Mesothelial cell of epicardium (in vitro differentiated cells): ENCODE measurements at places on chromosomes 7 and 10. TPM values are rescaled to one million over a fixed set of nuclear protein-coding genes. Genes with fewer than 3 reads are reported as not detected.

DNA sequence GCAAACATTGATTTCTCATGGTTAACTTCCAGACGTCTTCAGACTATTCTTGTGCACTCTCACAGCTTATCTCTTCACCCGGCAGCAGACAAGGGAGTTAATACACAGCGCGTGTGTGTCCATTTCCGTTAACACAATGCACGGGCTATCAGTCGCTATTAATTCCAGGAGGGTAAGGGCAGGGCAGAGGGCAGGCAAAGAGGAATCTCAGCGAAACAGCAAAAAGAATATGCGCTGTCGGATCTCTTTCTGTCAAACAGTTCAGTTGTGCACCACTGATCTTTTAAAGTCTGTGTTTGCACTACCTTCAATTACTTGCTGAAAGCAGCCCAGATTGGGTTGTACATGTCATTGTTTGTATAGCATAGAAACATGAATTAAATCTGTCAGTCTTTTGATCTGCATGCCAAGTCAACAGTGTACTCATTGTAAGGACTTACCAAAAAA lies 41.1 kb upstream of the CABCOCO1 start:
- DNase-seq: no peak

DNA sequence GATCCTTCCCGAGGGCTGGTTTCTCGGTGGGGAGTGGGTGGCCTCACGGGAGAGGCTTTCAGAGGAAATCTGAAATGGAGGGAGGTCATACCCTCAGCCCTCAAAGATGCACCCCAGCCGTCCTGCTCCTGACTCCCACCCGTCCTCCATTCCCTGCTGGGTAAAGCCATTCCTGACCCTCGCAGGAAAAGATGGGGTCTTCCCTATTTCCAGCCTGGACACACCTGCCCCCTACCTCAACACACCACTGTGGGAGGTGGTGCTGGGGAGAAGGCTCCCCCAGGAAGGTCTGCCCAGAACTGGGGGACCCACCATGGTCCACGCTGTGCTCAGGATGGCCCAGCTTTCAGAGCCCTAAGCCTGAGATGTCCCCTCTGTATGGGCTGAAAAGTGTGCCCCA lies 86.9 kb downstream of the CHST15 start:
- no peak for DNase-seq

- no peak for DNase-seq
Observed at GRCh38 chr10:49598986-49599385, 11.1 kb upstream of the SLC18A3 start.

- no peak for DNase-seq
Observed at GRCh38 chr7:32191305-32191704, 121.1 kb upstream of the PDE1C start.

DNA sequence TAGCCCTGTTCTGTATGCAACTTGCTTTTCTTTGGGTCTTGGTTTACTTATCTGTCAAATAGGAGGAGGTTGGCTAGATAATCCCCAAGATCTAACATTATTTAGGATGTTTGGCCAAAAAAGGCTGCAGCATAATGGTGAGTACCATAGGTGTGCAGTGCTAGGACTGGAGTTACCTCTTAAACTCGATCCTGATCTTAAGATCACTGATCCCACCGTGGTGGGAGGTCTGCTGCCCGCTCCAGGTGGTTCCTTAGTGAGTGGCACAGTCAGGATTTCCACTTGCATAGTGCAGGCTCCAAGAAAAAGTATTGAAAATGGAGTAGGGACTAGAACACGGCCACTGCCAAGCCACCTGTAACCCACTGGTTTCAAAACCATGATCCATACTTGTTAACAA lies 66.9 kb downstream of the KLHDC10 start:
- DNase-seq: no peak

- DNase-seq: no peak
Observed at GRCh38 chr10:12050528-12050927, 7.9 kb upstream of the UPF2 start.

DNA sequence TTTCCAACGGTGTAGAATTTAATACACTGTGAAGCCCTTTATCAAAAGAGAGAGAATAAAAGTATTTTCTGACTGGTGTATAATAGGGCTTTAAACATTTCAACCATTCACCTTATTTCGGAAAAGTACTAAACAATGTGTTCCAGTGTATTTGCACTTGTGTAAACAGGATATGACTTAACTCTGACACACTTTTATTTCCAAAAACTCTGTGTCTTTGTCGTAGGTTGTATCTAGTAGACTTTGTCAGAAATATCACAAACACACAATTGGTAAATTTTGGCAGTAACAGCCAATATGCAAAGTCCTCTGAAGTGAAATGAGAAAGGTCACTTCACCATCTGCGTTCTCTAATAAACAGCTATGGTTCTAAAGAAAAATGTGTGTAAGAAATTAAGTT lies 10.3 kb upstream of the TSPAN13 start:
- no peak for DNase-seq

DNA sequence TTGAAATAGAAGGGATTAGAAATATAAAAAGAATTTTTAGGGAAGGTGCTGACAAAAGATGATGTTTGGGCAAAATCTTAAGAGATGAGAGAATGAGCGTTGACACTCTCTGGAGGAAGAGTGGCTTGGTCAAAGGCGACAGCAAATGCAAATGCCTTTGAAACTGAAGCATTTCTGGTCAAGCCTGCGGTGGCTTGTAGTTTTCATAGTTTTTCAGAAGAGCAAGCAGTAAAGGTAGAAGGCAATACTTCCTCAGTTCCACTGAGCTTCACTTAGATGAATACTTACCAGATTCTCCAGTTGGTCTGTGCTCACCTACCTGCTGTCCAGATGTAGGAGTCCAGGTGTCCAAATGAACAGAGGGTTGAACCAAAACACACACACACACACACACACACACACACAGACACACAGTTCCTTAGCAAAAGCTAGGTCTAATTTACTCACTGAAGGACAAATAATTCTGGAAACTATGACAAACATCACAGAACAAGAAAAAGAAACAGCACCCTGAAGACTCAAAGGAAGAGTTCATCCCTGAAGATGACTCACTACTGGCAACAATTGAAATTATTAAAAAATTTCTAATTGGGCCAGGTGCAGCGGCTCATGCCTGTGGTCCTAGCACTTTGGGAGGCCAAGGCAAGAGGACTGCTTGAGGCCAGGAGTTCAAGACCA lies 12.1 kb upstream of the STK17A start:
- DNase-seq: no peak

GRCh38 chr10:72272689-72273409 lies 875 bp upstream of the DDIT4 start:
- DNase-seq: peak; percentile 61

GRCh38 chr10:113142601-113143362 lies 192.7 kb downstream of the TCF7L2 start:
- no peak for DNase-seq

GRCh38 chr7:129122751-129123509 lies 21.6 kb upstream of the TSPAN33 start:
- no peak for DNase-seq

- DNase-seq: no peak
Observed at GRCh38 chr7:65798111-65799075, 74.5 kb upstream of the VKORC1L1 start.

GRCh38 chr10:7345717-7346116 lies 65.1 kb downstream of the SFMBT2 start:
- DNase-seq: no peak

- no peak for DNase-seq
Observed at GRCh38 chr10:53315709-53316108, 543.1 kb upstream of the MBL2 start.

GRCh38 chr7:124577256-124577655 lies 188.3 kb downstream of the GPR37 start:
- DNase-seq: no peak

GRCh38 chr7:44325811-44326241 lies 432 bp upstream of the CAMK2B start:
- DNase-seq: no peak

GRCh38 chr7:45921699-45922519 lies 837 bp upstream of the IGFBP3 start:
- peak; percentile 56 for DNase-seq

- no peak for DNase-seq
Observed at GRCh38 chr7:20200361-20200760, 16.8 kb downstream of the MACC1 start.

GRCh38 chr7:1882451-1882850 lies 212.4 kb downstream of the ELFN1 start:
- DNase-seq: no peak

- peak; percentile 73 for DNase-seq
Observed at GRCh38 chr10:78657163-78657861, 411.5 kb upstream of the ZMIZ1 start.

DNA sequence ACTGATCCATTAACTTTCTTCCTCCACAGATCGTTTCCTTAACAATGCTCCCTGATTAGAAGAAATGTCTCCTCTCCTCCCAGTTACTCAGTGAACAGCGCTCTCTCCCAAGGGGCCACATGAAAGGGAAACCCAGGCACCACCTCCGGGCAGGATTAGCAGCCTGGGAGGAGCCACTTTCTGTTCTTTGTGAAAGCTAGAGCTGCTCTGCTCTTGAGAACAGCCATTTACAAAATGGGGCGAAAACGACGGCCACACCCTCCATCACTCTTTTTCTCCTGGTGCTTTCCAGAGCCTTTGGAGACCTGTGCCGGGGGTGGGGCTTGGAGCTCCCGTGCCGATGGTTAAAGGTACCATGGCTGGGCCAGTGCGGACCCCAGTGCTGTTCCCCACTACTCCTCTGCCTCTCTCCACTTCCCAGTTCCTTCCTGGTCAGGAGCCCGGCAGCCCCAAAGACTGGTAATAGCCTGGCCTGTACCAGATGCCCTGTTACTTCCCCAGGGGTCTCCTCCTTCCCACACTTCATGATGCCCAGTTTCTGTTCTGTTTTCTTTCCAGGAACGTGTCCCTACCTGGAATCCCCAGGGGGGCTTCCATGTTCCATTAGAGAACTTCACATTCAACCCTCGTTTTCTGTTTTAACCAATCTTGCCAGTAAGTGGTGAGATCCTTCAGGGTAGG lies 402.9 kb upstream of the GALNT17 start:
- no peak for DNase-seq

DNA sequence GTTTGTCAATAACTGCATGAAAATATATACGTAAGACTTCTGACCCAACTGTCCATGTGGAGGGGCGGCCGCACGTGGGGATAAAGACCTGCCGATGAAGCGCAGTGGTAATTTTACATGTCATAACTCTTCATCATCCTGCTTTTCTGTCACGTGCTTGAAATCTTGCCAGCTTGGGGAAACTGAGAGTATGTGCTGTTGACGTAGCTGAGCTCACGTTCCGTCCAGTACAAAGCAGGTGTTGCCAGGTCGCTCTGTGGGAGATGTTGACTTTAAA lies 105.1 kb downstream of the INPP5A start:
- DNase-seq: no peak

DNA sequence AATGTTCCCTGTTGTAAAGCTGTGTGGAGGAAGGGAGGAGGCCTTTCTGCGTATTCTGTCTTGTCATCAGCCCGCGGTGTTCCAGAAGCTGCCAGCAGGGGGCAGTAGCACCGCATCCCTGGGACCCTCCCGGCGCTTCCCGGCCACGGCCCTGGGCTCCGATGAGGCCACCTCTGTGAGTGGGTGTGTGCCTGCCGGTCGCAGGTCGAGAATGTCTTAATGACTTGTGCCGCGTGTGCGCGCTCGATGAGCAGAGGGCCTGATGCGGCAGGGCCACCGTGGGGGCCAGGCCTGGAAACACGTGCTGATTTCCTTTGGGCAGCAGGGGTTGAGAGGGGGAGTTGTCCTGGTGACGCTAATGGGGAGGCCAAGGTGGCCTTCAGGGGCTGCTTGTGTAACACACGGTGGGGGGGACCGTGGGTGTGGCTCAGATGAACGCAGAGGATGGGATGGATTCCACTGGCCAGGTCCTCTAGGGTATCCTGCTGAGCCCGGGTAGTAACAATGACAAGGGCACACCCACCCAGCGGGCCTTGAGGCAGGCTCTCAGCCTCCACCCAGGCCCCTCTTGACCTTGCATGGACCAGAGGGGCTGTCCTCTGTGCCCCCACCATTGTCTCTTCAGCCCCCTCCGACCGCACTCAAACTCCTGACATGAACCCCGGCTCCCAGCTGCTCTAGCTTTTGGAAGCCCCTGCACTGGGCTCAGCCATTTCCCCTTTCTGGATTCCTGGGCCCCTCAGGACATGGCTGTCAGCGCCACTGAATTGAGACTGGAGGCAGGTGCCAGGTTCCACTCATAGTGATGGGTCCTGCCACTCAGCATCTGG lies 135.9 kb upstream of the PODXL start:
- DNase-seq: peak; percentile 52

- no peak for DNase-seq
Observed at GRCh38 chr10:25457552-25457951, 282.8 kb downstream of the GPR158 start.

DNA sequence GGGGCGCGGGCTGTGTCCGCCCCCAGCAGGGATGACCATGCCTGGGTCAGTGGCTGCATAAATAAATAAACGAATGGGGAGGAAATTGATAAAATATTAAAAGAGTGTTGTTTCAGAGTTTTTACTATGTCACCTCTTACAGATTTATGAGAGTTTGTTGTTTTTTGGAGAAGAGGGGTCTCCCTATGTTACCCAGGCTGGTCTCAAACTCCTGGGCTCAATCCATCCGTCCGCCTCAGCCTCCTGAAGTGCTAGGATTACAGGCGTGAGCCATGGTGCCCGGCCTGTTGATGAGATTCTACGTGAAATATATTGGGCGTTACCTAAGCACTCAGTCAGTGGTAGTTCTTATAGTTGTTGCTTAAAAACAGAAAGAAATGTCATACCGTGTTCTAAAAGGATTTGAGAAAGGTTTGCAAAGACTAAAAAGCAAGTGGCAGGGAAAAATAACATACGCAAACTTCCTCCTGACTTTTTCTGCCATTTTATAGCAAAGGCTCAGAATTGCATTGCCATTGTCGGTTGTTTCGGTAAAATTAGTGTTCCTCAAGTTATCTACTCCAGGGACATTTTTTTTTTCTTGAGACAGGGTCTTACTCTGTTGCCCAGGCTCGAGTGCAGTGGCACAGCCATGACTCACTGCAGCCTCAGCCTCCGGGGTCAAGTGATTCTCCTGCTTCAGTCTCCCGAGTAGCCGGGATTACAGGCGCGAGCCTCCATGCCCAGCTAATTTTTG lies 39.5 kb upstream of the FOXK1 start:
- DNase-seq: no peak

Gene SFMBT2
- 0.86 to 2.3 TPM (median 2.0 TPM) in 3 replicates for total RNA-seq

Gene CYP2C19
- not detected in 3 replicates for total RNA-seq

Gene LBX1
- not detected in 3 replicates for total RNA-seq

Gene NEURL1
- 0.40 to 0.88 TPM (median 0.54 TPM) in 3 replicates for total RNA-seq

Gene PRPS1L1
- total RNA-seq: not detected in 3 replicates

Gene TACC2
- 25.5 to 30.3 TPM (median 27.7 TPM) in 3 replicates for total RNA-seq

Gene FLNC
- 176 to 188 TPM (median 184 TPM) in 3 replicates for total RNA-seq

Gene FAM237B
- total RNA-seq: not detected in 3 replicates

Gene NXPH1
- not detected in 3 replicates for total RNA-seq

Gene CDNF
- total RNA-seq: 1.7 to 2.3 TPM (median 2.2 TPM) in 3 replicates

Gene ACSM6
- total RNA-seq: not detected in 3 replicates

Gene C10orf105
- 0.11 to 0.25 TPM (median 0.18 TPM) in 3 replicates for total RNA-seq

Gene CTBP2
- 115 to 122 TPM (median 121 TPM) in 3 replicates for total RNA-seq

Gene NUPR2
- not detected in 3 replicates for total RNA-seq

Gene FEZF1
- not detected in 3 replicates for total RNA-seq

Gene PNLIPRP2
- not detected in 3 replicates for total RNA-seq
